EH (cell line): ENCODE measurements at places on chromosomes 12 and 14.
A peak's percentile ranks its signal among the peaks of the same experiment; 100 is the strongest.

GRCh38 chr12:89414322-89414721 is 62.0 kb upstream of the DUSP6 start:
- no peak for DNase-seq

GRCh38 chr14:73243341-73243740 is 6.0 kb downstream of the PAPLN start:
- DNase-seq, result no peak

GRCh38 chr12:52838609-52839435 is 4.7 kb upstream of the KRT79 start:
- no peak for DNase-seq

DNA sequence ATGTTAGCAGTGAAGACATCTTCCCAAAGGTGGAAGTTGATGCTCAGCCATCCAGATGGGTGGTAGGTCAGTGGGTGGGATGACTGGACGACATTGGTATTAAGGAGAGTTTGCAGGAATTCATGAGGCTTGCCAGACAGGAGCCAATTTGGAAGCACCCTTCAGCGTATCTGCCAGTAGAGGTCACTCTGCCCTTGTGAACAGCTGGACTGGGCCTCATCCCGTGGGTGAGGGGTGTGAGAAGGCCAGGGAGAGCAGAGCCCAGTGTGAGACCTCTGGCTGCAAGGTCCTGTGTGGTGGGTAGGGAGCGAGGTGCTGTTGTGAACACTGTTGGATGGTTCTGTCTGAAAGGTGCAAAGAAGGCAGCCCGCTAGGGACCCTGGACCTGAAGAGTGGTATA is 37.7 kb downstream of the SLC5A8 start:
- DNase-seq, result peak; percentile 55

DNA sequence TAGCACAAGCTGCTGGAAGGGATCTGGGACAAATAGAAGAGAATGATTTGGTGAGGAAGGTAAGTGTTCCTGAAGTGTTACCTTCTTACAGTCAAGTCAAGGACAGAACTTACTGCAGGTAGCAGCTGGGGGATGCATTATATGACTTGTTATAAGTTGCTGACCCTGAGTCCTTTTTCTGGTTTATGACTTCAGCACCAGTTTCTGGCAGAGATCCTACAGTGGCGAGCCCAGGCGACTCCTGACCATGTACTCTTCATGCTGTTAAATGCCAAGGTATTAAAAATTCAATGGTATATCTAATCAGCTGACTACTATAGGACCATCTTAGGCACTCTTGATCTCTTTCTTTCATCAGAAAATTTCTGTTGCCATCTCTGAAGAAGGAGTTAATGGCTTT is 45.1 kb upstream of the ATF1 start:
- DNase-seq, result no peak

- DNase-seq, result peak; percentile 42
These were observed 26.9 kb downstream of the SAMD4A start for GRCh38 chr14:54593860-54594259.

DNA sequence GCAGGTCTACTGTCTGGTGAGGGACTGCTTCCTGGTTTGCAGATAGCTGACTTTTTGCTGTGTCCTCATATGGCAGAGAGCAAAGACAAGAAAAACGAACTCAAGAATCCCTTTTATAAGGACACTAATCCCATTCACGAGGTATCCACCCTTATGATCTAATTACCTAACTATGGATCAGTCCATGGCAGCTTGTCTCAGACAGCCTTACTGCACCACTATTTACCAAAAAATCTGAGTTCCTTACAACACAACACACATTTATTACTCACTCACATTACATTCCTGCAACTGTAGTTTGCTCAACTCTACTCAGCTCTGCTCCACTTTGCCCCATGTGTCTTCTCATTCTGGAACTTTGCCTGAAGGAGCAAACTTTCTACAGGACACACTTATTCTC is 10.1 kb upstream of the SLC6A15 start:
- no peak for DNase-seq

DNA sequence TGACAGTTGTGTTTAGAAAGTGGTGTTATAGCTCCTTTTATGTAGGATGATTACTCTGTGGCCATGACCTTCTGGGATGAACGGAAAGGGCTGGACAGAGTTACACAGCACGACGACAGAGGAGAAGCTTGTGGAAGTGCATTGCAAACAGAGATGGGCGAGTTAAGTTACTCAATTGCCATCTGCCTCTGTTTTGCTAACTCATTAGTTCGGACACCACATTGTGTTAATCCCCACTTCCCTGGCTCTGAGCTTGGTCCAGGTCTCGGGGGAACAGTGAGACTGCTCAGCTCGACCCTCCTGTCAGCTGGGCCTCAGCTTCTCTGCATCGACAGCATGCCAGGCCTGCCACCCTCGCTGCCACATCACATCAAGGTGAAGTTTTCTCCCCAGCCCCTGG is 408.0 kb downstream of the ZFP36L1 start:
- DNase-seq, result no peak
